ENCODE measurements at places on chromosomes 5 and 9. TPM values are rescaled to one million over a fixed set of nuclear protein-coding genes. Genes with fewer than 3 reads are reported as not detected.

C9 gene
- total RNA-seq = not detected

SLC6A18 gene
- not detected for total RNA-seq

NPDC1 gene
- total RNA-seq = 79.5 TPM

LHX2 gene
- total RNA-seq = 3.5 TPM

KIF4B gene
- 0.06 TPM for total RNA-seq

ALDH1A1 gene
- total RNA-seq = 4,480 TPM

CCL27 gene
- total RNA-seq = not detected

TEK gene
- 0.12 TPM for total RNA-seq

NKD2 gene
- 18.4 TPM for total RNA-seq

SIT1 gene
- total RNA-seq = not detected

SPINK4 gene
- not detected for total RNA-seq

PCDHA9 gene
- not detected for total RNA-seq

RANBP17 gene
- 2.4 TPM for total RNA-seq

DNAJC18 gene
- total RNA-seq = 7.0 TPM

NLN gene
- total RNA-seq = 63.6 TPM

IRX4 gene
- 0.31 TPM for total RNA-seq

IL5 gene
- total RNA-seq = not detected

SEMA6A gene
- total RNA-seq = 0.10 TPM

ADGRV1 gene
- total RNA-seq = 0.56 TPM

CAPSL gene
- not detected for total RNA-seq

WWC1 gene
- 86.6 TPM for total RNA-seq

C9orf153 gene
- total RNA-seq = 0.21 TPM

DIPK1B gene
- total RNA-seq = 8.0 TPM

ADAMTS12 gene
- 6.4 TPM for total RNA-seq

OMD gene
- not detected for total RNA-seq
